ENCODE measurements at places on chromosomes 16 and 17.

DNA sequence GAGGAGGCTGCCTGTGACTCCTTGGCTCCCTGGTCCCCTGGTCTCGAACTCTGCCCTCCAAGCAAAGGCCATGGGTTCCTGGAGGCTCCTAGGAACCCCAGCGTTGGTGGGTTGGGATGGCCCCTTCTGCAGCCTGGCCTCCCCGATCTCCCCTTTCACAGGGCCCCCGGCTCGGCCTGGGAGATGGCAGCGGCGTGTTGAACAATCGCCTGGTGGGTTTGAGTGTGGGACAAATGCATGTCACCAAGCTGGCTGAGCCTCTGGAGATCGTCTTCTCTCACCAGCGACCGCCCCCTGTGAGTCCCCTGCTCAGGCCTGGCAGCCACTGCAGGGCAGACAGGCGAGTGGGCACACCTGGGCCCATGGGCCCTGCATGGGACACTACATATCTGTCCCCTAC is 10.9 kb downstream of the ADGRG3 start:
- DNase-seq = no peak

- DNase-seq = peak; percentile 61
These were observed 25.0 kb downstream of the HOXB1 start for GRCh38 chr17:48505788-48506187.

DNA sequence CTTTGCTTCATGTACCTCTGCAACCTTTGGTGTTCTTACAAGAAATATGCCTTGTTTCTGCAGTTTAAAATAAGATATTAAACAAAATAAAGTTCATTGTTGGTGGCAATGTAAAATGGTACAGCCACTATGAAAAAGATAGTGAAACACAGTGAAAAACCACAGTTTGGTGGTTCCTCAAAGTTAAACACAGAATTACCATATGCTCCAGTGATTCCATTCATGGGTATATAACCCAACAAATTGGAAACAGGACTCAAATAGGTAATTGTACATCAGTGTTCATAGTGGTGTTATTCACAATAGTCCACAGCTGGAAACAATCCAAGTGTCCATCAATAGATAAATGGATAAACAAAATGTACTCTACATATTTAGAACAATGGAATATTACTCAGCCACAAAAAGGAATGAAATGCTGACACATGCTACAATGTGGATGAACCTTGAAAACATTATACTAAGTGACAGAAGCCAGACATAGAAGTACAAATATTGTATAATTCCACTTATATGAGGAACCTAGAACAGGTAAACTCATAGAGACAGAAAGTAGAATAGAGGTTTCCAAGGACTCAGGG is 49.2 kb downstream of the CUEDC1 start:
- no peak for DNase-seq

DNA sequence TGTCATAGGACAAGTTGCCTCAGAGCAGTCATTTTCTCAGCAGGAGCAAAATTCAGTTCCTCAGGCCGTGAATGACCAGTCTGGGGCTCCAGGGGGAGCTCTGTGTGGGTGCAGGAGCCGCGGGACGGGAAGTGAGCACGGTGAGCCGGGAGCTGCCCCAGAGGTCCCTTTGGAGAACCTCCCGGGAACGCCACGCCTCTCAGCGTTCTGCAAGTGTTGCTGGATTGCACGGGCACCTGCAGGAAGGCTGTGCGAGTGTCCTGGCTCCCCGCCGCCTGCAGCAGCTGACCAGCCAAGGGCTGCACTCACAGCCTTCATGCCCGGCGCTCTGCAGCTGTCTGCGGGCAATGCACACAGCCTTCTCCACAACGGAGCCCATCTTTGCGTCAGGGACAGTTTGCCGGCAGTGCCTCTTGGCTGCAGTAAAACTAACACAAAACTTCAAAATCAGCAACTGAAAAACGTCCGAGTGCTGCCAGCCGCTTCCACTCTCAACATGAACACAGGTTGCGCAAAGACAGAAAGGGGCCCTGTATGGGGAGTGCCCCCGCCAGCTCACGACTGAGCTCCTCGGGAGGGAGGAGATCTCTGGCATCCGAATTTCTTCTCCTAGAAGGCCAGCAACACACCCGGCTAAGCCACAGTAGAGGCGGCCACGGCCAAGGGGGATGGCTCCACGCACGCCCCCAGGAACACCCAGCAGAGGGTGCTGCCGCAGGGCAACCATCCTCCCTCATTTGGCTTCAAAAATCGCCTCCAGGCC is 16.0 kb downstream of the NDUFAF8 start:
- no peak for DNase-seq

DNA sequence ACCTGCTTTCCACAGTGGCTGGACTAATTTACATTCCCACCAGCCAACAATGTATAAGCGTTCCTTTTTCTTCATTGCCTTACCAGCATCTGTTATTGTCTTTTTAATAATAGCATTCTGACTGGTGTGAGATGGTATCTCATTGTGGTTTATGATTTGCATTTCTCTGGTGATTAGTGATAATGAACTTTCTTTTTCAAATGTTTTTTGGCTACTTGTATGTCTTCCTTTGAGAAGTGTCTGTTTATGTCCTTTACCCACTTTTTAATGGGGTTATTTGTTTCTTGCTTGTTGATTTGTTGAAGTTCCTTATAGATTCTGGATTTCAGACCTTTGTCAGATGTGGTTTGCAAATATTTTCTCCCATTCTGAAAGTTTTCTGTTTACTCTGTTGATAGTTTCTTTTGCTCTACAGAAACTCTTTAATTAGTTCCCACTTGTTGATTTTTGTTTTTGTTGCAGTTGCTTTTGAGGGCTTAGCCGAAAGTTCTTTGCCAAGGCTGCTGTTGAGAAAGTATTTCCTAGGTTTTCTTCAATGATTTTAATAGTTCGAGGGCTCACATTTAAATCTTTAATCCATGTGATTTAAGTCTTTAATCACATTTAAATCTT is 26.8 kb downstream of the ITGAM start:
- no peak for DNase-seq

- DNase-seq = no peak
These were observed 78.1 kb downstream of the TIMM22 start for GRCh38 chr17:1074886-1075605.

- DNase-seq = no peak
These were observed 51.3 kb downstream of the PIPOX start for GRCh38 chr17:29094101-29094708.

DNA sequence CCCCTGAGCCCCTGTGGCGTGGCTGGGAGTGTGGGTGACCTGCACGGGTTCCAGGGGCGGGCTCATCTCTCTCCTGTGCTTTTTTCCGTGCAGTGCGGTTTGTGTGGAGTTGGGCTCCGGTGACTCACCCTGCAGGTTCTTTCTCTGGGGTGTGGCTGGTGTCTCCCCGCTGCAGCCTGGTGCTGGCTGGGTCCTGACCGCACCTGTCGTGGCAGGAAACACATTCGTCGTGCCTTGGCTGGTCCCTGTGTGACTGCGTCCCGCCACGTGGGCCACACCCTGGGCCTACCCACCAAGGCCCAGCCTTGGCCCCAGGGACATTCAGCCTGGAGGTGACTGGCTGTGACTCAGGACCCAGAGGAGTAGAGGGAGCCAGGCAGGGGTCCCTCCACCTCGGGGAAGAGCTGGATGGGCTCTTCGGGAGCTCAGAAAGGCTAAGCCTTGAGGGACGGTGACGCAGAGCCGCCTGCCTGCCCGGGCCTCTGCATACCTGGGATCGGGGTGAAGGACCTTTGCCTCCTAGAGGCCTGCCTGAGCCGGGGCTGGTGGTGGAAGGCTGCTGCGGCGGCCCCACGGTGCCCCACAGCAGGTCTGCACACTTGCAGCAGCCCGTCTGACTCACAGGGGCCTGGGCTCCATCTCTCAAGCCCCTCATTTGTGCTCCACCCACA is 7.8 kb downstream of the TRAF7 start:
- peak; percentile 15 for DNase-seq

DNA sequence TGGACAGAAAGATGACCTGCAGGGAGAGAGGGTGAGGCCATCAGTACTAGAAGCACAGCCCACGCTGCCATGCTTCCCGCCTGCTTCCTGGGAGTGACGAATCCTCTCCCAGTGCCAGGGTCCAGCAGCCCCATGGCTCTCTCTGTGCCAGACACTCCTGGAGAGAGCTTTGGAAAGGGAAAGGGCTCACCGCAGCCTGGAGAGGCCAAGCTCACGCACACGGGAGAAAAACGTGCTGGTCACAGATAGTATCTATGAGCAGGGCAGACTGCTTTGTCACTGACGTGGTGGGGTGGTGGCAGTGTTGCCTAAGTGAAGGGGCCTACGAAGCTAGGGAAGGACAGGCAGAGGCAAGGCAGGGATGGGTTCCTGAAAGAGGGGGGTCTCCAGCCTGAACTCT is 5.4 kb downstream of the WBP2 start:
- DNase-seq = no peak

GRCh38 chr17:2235792-2236366 is 67.7 kb downstream of the SMG6 start:
- no peak for DNase-seq

GRCh38 chr17:7440834-7441195 is 1.5 kb downstream of the FGF11 start:
- no peak for DNase-seq

DNA sequence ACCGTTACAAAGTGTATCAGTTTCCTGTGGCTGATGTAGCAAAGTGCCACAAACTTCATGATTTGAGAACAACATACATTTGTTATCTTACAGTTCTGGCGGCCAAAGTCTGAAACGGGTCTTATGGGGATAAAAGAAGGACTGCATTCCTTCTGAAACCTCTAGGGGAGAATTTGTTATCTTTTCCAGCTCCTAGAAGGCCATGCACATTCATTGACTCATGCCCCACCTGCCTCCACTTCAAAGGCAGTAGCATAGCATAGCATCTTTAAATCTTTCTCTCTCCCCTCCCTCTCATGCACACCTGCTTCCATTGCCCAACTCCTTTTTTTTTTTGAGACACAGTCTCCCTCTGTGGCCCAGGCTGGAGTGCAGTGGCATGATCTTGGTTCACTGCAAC is 190.7 kb upstream of the DYNLRB2 start:
- DNase-seq = no peak

DNA sequence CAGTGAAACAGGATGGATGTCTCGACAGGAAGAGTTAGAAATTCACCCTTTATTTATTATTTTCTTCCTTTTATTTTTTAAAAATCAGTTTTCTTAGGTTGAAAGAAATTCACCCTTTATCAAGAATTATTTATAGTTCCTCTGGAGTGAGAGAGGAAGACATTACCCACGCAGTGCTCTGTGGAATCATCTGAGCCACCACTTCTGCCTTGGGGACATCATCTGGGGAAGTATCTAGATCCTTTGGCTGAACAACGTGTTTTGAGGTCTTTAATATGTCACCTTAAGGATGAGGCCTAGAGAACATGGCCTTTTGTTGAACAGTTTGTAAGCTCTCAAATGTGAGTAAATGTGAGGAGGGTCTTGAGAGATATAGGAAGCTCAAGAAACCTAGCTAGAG is 183.3 kb downstream of the UTP18 start:
- DNase-seq = no peak

GRCh38 chr17:77736199-77736585 is 222.3 kb upstream of the TNRC6C start:
- DNase-seq = no peak

GRCh38 chr17:32628271-32629044 is 141.7 kb downstream of the CDK5R1 start:
- no peak for DNase-seq

GRCh38 chr17:65544672-65545071 is 16.8 kb downstream of the AXIN2 start:
- DNase-seq = no peak

GRCh38 chr16:23423496-23424049 is 29.4 kb downstream of the COG7 start:
- no peak for DNase-seq

- DNase-seq = no peak
These were observed 188.0 kb downstream of the HAPSTR1 start for GRCh38 chr16:9279291-9280068.

DNA sequence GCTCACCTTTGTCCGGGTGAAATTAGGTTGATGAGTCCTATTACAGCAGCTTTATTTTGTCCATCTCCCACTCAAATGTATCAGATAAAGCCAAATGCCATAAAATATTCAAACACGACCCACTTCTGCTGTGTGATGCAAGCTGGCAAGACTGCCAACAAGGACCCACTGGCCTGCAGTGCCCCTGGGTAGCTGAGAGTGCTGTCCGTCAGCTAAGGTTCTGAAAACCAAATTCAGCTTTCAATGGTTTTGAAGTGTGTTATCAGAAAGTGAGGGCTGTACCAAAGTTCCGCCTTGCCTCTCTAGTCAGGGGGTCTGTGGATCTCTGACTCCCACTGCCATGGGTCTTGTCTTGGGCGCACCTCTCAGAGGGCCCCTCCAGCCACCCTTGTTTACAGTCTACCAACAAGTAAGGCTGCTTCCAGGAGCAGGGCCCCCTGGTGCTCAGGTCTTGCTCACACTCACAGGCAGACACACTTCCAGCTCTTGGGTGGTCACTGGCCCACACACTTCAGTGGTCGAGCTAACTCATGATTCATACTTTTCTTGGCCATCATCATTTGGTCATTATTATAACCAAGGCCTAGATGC is 10.5 kb upstream of the CCDC182 start:
- no peak for DNase-seq

DNA sequence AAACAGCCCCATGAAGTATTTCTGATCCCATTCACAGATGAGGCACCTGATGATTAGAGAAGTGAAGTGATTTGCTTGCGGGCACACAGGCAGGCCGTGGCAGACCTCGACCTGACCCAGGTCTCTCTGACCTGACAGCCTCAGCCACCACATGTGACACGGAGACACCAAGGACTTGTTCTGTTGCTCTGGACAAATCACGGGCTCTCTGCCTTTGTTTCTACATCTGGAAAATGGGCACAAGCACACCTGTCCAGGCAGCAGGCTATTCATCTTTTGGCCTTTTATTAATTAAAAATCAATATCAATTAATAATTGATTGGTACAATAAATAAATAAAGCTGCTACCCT is 3.4 kb downstream of the MAP3K14 start:
- DNase-seq = no peak

DNA sequence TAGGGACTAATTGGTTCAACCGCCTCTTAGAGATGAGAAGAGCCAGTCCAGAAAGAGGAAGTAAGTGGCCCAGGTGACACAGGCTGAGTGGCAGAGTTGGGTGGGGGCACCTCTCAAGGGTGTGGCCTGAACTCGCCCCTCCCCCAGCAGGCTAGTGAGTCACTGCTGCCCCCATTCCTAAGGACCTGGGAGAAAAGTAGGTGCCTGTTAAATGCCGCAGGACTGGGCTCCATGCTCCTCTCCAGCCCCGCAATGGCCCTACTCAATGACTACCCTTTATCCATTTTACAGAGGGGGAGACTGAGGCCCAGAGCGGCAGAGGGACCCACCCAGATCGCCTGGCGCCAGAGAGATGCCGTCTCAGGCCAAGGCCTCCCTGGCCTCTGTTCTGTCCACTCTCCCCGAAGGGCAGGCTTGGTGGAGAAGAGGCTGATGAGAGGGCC is 8.1 kb downstream of the TMEM235 start:
- DNase-seq = no peak
